ENCODE measurements at places on chromosomes 4 and X.

- no peak for DNase-seq
These were observed 166.6 kb upstream of the SLC7A11 start for GRCh38 chr4:138408758-138409157.

DNA sequence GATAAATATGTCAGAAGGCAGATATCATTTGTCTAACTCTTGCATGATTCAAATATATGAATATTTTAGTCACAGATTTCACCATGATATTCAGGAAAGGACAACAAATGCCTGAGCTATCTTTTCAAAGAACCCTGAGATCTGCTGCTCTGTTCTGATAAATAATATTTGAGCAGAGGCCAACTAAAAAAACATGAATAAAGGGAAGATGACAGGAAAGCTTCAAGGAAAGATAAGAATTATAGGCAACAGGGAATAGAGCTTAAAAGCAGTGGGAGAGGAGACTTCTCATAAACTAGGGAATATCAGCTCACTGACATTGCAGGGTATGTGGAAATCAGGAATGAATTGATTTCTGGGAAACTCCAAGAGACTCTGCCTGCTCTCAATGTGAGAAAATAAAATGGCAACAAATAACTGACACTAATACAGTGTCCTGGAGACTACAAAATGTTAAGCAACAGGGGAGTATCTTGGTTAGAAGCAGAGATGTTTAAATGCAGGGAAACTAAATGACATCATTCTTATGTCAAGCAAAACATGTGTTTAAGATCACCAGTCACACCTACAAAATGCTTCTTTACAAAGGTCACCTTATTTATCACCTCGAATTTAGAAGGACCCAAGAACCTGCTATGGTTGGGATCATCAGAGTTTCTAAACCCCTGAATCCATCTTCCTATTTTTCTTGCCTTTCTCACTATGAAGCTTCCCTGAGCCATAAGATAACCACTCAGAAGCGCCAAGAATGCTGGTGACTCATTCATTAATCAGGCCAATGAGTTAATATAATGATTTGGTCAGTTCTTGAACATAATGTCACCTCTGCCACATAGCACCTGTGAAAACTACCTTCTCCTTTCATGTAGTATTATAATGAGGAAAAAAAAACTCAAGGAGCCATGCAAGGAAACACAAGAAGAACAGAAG is 78.1 kb downstream of the NDST3 start:
- no peak for DNase-seq

DNA sequence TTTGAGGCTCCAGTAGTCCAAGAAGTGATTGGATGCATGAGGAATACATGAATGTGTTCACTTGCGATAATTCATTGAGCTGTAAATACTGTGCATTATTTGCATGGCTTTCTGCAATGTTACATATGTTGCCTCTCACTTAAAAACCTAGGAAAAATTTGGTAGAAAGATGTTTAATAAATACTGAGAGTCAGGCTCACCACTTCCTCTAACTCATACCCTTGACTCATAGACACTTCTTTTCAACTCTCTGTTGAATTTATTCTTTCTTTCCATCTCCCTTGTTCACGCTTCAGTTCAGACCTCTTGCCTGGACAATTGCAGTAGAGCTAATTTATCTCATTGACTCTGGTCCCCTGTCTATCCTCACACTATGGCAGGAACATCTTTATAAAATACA is 35.8 kb upstream of the LEF1 start:
- no peak for DNase-seq

- no peak for DNase-seq
These were observed 176.5 kb upstream of the CLNK start for GRCh38 chr4:10861036-10861435.

GRCh38 chrX:44903107-44903506 is 30.1 kb downstream of the KDM6A start:
- no peak for DNase-seq

- DNase-seq = peak; percentile 68
These were observed 35.0 kb upstream of the CLCN4 start for GRCh38 chrX:10121787-10122186.

DNA sequence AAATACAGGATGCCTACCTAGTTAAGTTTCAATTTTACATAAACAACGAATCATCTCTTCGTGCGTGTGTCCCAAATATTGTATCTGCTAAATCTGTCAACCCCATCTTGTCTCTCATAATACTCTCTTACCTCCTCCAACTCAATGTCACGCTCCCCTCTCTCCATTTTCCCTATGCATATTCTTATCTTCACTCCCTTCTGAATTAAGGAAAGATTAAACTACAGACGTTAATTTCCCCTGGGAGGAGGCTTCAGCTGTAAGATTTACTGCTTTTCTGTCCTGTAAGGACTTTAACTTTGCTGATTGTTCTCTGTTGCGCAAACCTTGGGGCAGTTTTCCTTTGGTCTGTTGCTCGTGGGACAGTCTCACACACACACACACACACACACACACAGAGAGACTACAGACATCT is 455 bp upstream of the ABCB7 start:
- peak; percentile 21 for DNase-seq

DNA sequence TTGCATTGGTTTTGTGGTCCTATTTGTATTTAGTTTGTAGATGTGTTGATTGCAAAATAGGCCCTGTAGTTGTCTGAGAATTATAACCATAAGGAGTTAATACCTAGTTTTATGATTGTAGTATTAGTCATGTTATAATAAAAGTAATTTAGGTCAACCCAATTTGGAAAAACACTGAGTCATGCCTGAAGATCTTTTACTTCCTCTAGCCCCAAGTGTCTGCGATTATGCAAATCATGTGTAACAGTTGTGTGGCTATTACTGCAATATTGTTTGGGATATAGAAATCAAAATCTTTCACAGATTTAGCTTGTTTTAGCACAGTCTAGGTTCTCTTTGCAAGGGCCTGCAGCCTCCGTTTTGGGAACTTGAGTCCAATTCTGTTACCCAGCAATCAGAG is 12.6 kb downstream of the SRD5A3 start:
- no peak for DNase-seq

- peak; percentile 76 for DNase-seq
These were observed 30.5 kb upstream of the TCEAL4 start for GRCh38 chrX:103554687-103555424.

- DNase-seq = no peak
These were observed 30.2 kb downstream of the ARSD start for GRCh38 chrX:2898846-2899512.

DNA sequence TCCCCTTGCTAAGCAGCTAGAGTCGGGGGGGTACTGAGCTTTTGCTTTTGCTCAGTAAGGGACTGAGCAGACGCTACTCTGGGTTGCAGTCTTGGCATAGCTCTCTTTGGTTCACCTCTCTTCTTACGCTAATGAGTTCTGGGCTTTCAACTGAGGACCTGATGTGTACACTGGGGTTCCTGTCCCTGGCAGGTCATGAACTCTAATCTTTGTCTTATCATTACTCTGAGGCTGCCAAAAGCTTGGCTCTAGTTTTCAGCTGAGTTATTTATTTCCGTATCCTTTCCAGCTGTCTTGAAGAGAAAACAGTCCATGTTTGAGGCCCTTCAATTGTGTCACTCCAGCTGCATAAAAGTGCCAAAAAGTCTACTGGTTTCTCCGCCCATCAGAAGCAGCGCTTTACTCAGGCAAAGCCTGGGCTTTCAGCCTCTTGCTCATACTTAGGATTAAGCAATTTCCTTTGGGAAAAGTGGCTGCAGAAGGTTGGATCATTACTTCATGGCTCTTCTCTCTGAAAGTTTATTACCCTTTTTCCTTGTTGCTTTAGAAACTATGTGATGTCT is 121.0 kb upstream of the STOX2 start:
- no peak for DNase-seq

- no peak for DNase-seq
These were observed 344.3 kb downstream of the BCOR start for GRCh38 chrX:39753293-39753996.

- DNase-seq = peak; percentile 44
These were observed 18.7 kb upstream of the CXCL13 start for GRCh38 chr4:77586951-77587383.

DNA sequence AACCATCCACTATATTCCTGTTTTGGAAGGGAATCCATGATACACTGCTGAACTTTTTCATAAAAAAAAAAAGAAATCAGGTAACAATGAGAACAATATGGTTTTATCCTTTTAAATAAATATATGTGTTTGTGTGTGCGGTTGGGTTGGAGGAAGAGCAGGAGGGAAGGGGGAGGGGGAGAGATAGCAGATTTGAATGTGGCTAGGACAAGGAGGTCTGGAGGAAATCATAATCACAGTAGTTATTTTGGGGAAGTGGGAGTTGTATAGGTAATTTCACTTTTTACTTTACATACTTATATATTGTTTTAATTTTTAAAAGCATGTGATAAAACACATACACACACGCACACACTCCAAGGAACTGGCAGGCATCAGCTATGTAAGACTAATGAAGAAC is 134.5 kb upstream of the MBNL3 start:
- DNase-seq = no peak

DNA sequence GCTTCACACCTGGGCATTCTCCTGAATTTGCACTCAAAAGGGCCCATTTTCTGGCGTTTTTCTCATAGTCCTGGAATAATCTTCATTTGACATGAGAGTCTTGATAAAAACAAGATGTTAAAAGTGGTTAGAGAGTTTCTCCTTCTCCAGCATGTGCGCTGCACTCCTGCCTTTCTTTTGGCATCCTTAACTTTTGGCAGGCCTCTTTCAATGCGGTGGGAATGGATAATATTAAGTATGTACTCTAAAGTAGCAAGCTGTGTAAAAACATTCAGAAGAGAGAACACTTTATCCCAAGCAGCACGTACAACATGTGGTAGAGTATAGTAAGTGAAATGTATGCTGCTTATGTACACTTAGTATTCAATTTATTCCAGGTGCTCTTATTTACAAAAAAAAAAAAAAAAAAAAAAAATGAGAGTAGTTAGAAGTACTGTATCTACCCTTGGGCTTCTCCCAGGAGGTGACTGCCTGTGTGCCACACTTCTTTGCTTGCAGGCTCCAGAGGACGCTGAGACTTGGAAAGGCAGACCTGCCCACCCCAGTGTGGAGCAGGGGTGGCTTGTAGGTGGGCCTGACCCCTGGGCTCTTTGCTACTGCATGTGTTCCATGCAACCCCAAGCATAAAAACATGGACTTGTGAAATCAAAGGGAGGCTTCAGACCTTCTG is 3.9 kb downstream of the FGF2 start:
- no peak for DNase-seq

- no peak for DNase-seq
These were observed 25.6 kb downstream of the ETDB start for GRCh38 chrX:135094726-135095125.

- no peak for DNase-seq
These were observed 57.1 kb downstream of the MAML3 start for GRCh38 chr4:140096921-140097320.

DNA sequence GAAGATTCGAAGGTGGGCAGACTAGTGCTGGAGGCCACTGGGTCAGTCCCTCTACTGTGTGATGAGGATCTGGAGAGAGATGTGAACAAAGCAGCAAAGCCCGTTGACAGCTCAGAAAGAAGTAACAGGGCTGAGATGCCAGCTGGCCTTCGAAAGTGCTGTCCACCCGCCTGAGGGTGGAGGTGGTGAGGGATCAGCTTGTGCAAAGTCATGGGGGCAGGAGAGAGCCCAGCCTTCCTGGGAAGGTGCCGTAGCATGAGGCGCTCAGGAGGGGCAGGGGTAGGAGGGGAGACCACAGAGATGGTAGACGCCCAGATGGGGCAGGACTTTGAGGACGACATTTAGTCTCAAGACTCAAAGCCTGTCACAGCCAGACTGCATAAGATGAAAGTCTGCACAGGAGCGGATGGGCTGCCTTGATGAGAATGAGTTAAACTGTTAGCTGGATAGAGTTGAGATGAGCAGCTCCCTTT is 19.7 kb downstream of the TBC1D14 start:
- no peak for DNase-seq

DNA sequence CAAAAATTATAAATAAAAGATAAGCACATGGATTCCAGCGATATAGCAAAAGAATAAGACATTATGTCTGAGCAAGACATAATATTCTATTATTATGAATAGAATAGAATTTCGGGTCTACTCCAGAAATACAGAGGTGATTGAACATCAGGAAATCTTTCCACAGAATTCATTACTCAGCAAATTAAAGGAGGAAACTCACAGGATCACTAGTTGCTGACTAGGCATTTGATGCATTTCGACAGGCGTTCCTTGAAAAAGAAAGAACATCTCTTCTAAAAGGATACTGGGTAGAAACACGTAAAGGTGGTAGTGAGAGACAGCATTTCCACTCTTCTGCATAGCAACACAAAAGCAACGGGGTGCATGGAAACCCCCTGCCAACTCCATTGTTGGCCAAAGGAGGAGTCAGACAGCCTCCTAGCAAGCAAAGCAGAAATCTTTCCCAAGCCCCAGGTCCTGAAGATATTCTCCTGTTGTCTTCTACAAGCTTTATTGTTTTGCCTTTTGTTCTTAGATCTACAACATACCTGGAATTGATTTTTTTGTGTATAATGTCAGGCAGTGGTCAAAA is 14.3 kb upstream of the PDZD4 start:
- DNase-seq = no peak

GRCh38 chr4:110084154-110084553 is 114.3 kb downstream of the ELOVL6 start:
- no peak for DNase-seq

DNA sequence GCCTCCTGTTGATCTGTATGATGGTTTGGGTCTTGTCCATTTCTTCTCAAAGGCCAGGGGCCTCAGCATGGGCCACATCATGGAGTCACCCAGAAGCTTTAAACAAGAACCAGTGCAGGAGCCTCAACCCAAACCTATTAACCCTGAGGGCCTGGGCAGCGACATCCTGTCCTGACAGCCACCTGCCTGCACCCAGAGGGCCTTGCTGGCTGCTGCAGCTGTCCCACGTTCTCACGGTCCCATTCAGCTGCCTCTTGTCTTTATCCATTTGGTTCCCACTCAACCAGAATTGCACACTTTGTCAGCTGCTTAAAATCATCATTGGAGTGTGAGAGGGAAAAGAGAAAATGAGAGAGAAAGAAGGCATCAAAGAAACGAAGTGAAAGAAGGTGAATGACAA is 21.6 kb downstream of the C4orf50 start:
- no peak for DNase-seq

DNA sequence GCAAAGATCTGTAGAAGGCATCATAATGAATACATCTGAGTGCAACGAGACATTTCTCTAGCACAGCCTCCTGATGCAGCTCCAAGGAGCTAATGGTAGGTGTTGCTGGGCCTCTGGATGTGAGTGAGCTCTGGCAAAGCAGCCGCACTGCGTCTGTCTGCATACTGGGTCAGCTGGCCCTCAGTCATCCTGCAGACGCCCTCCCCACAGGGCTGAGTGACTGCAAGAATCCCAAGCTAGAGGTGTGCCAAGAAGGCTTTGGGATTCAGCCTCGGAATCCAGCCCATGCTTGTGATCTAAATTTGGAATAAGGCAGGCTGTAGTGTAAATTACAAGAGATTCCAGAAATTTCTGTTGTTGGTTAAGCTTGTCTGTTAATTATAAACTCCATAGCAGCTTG is 18.5 kb downstream of the HERC3 start:
- no peak for DNase-seq

DNA sequence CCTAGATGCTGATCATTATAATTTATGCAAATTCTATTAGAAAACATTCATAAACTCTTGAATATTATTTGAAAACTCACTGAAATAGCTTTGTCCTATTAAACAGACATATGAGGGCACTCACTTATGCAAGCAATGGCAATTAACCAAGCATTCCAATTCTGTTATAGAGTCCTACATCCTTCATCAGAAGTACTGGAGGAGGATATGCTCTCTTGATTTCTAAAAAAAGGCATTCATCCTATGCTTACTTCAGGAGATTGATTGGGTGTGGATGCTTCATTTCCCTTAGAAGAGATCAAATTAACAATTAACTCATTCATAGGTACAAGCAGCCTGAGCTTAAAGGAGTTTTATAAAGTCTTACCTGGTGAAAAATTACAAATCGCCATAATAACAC is 1317.2 kb downstream of the PCDH7 start:
- DNase-seq = no peak
